Upper lobe of right lung (tissue), 1 donor: ENCODE measurements at places on chromosomes 3 and 15. TPM values are rescaled to one million over a fixed set of nuclear protein-coding genes. Genes with fewer than 3 reads are reported as not detected.

Gene STRIT1
- total RNA-seq = not detected

Gene FRMD4B
- 60.7 TPM for total RNA-seq

Gene ZPLD1
- not detected for total RNA-seq

GRCh38 chr15:71344316-71344715, 229.0 kb downstream of the THSD4 start:
- no peak overlapping the region for H3K4me3 ChIP-seq
- H3K36me3 ChIP-seq = no peaks in the 10 kb centered on the region
- no peak for DNase-seq
- no peaks in the 10 kb centered on the region for H3K4me1 ChIP-seq

DNA sequence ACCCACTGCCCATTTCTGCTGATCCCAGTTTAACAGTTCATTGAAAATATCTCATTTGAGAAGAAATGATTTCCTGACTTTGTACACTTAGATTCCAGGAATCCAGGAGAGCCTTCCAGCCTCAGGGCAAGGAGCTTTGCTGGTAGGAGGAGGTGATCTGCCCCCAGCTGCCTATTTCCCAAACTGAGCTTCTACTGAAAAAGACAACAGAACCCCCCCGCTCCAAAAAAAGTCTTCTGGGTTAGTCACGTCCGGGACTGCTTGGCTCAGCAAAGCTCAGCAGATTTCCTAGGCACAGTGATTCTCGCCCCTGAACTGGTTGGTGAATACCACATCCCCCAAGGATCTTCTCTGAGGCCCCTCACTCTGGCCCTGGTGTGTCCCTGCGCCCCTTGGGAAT, 13.1 kb downstream of the SLC6A6 start:
- H3K27me3 ChIP-seq = no peaks in the 10 kb centered on the region
- no peak for DNase-seq
- peaks cover 48% of the 10 kb centered on the region for H3K4me1 ChIP-seq
- peaks cover 23% of the 10 kb centered on the region for H3K36me3 ChIP-seq

- DNase-seq = no peak
- peaks cover 40% of the 10 kb centered on the region for H3K4me1 ChIP-seq
- no peaks in the 10 kb centered on the region for H3K27me3 ChIP-seq
- H3K27ac ChIP-seq = no peak overlapping the region
- H3K36me3 ChIP-seq = no peaks in the 10 kb centered on the region
These were observed 1.5 kb upstream of the PPP1R2 start for GRCh38 chr3:195544634-195545033.

GRCh38 chr3:13497386-13497785, 17.3 kb downstream of the HDAC11 start:
- H3K36me3 ChIP-seq = no peaks in the 10 kb centered on the region
- H3K27me3 ChIP-seq = no peaks in the 10 kb centered on the region
- H3K4me3 ChIP-seq = no peak overlapping the region
- no peak overlapping the region for H3K27ac ChIP-seq
- DNase-seq = no peak
